Activated CD4-positive, alpha-beta T cell treated with anti-CD3 and anti-CD28 coated beads for 4 hours (primary cell): ENCODE measurements at places on chromosomes 3 and 15.

GRCh38 chr15:74441248-74441941 lies 7.6 kb upstream of the SEMA7A start:
- no peak for DNase-seq

GRCh38 chr15:68047826-68048225 lies 6.3 kb upstream of the PIAS1 start:
- no peak for DNase-seq

GRCh38 chr3:4774531-4774930 lies 204.7 kb upstream of the BHLHE40 start:
- DNase-seq: no peak

DNA sequence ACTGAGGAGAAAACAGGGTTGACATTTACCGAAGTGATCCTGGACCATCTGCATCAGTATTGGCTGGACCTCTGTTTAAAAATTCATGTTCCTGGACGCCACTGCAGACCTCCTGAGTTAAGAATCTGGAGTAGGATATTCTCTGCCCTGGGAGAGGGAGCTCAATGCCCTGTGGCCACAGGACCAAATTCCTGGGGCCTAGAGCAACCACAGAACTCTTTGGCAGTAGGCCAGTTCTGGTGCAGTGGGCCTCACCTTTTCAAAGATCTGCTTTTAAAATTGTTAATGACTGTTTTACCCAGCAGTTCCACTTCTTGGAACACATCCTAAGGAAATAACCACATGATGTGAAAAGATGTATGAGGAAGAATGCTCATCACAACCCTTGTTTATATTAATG lies 133.3 kb upstream of the ADPGK start:
- DNase-seq: no peak

DNA sequence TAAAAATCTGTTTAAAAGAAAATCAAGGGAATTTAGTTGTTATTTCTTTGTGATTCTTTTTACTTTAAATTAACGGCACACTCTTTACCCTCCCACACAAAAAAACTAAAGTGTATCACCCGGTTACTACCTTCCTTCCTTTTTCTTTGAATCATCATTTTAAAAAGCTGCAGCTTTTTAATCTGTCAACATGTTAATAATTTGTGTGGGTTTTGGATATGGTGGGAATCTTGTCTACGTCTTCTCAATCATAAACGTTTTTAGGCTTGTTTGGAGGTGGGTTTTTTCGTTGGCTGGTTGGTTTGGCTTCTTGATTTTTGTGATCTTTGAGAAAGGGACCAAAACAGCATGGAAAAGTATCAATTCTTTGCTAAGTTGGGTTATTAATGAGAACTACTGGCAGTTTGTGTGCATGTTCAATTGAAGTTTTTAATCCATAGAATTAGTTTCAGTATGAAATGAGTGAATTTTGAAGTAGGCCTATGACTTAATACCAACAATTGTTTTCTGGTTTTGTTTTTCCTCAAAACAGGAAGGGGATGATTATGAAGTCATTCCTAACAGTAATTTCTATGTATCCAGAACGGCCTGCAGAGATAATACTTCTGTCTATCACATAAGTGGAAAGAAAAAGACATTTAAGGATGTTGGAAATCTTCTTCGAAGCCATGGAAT lies 4.5 kb downstream of the SMC4 start:
- no peak for DNase-seq

GRCh38 chr3:197567904-197568681 lies 12.3 kb upstream of the BDH1 start:
- DNase-seq: no peak

DNA sequence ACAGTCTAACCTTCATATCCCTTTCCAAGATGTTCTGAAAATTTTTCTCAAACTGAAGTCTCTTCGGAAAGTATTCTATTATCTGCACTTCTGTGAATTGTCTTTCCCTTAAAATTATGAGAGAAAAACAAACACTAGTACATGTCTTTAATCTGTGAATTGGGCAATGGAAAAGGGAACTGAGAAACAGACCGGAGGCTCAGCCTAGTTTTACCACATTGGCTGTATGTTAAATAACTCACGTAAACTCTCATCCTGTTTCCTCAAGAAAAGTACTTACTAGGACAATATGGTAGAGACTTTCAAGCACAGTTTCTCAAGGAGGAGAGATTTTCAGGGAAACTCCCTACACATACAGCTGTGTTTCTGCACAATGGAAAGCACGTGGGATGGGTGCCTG lies 982.2 kb upstream of the SEMA6D start:
- no peak for DNase-seq

DNA sequence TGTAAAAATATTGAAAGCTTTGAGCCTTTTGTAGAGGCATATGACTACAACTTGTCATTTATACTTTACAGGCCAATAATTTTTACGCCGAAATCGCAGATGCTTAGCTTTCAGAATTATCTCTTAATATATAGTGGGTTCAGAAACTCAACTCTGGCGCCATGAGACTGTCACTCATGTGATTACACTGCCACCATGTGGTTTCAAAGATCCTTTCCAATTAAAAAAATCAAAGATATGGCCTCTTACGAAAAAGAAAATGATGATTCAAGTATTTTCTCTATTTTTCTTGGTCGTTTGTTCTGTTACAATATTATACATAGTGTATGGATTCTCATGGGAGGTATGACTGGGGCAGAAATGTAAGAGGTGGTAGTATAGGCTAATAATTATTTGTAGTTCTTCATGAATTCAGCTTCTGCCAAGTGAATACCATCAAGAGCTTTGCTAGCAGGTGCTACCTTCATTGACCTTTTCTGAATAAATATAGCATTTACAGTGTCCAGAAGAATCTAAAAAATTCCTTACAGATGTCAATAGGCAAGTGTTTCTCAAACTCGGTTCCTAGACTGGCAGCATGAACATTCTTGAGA lies 751.7 kb upstream of the GOLIM4 start:
- no peak for DNase-seq

DNA sequence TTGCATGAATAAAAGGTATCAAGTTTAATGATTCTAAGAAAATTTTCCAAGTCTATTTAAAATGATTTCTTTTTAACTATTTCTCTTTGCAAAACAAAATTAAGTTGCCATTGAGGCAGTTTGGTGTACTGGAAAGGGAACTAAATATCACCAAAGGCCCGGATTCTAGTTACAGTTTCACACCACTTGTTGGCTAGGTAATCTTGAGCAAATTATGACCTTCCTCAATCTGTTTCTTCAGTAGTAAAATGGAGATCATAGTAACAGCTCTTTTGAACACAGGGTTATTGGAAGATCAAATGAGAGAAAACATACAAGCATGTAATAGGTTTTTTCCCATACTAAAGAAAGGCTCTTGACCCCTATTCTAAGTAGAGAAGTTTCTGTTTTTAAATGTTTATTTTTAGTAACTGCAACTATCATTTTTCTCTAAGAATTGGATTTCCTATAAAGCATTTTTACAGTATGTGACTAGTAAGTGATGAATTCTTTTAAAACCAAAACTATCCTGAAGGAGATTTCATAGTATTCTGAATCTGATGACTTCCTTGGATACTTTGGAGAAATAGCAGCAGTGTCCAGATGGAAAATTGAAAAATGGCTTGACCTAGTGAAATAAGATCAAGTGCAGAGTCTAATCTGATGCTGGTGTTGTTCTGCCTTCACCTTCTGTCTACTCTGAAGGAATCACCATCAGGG lies 15.7 kb downstream of the SCAANT1 start:
- no peak for DNase-seq

GRCh38 chr3:36397841-36398240 lies 17.5 kb downstream of the STAC start:
- no peak for DNase-seq

GRCh38 chr3:114775395-114775794 lies 371.7 kb downstream of the ZBTB20 start:
- no peak for DNase-seq
